ENCODE measurements at places on chromosomes 13 and 19.

DNA sequence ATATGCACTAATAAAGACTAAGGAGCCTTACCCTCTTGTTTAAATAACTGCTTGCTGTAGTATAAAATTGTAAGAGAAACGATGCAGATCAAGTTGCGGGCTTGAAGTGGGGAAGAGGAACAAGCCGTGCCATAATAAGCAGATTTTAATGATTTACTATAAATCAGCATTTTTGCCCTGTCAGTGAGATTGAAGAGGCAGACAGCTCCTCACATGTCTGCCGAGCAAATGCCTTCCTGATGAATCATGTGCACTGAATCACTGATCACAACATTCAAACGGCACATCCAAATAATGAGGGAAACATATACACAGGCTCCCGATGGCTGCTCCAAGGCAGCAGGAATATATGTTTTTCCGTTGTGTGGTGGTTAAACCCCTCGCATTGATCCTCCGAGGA lies 282.9 kb downstream of the TSHZ3 start:
- DNase-seq: no peak

- peak; percentile 30 for DNase-seq
Measured at GRCh38 chr13:27130979-27131623, 40.5 kb downstream of the USP12 start.

GRCh38 chr19:49216071-49216470 lies 58.5 kb downstream of the TRPM4 start:
- no peak for DNase-seq

- DNase-seq: no peak
Measured at GRCh38 chr13:61277586-61278276, 137.9 kb downstream of the PCDH20 start.

- no peak for DNase-seq
Measured at GRCh38 chr13:59133903-59134302, 1029.8 kb downstream of the DIAPH3 start.

- DNase-seq: no peak
Measured at GRCh38 chr13:99103536-99103935, 97.1 kb upstream of the UBAC2 start.

Data from GM12891 (cell line).